ENCODE measurements at places on chromosomes 2 and 18.

DNA sequence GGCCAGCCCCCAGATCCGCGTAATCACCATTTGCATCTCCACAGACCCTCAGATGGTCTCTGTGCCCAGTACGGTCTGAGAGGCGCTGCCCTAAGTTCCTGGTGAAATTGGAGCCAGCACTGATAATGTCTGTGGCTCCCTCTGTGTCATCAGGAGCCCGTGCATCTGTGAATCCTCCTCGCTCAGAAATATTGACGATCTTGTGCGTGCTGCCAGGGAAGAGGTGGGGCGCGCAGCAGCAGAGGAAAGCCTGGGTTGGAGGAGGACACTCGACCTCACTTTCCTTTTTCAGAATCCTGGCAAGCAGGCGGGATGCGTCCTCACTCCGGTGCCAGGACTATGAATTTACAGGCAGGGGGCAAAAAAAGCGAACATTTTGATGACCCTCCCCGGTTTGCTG, 686.1 kb upstream of the SALL3 start:
- no peak for DNase-seq

- no peak for DNase-seq
Observed at GRCh38 chr2:73217826-73218225, 3.8 kb downstream of the SMYD5 start.

- DNase-seq: peak; percentile 48
Observed at GRCh38 chr18:13136056-13136903, 82.3 kb upstream of the LDLRAD4 start.

DNA sequence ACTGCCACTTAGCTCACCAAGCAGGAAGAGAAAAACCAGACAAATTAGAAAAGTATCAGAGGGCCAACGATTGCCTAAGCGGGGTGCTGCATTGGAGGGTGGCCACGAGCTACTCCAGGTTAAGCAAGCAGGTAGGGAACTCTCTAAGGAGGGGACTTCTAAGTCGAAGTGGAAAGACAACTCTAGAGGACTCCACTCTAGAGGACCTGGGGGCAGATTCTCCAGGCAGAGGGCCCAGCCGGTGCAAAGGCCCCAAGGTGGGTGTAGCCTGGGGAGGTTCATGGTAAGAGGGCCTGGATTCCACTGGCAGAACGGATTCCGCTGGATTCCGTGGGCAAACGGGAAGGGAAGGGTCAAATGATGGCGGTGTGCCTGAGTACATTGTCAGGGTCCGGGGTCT, 12.7 kb downstream of the FBLN7 start:
- DNase-seq: no peak

- no peak for DNase-seq
Observed at GRCh38 chr2:32938934-32939333, 7.8 kb upstream of the LTBP1 start.

DNA sequence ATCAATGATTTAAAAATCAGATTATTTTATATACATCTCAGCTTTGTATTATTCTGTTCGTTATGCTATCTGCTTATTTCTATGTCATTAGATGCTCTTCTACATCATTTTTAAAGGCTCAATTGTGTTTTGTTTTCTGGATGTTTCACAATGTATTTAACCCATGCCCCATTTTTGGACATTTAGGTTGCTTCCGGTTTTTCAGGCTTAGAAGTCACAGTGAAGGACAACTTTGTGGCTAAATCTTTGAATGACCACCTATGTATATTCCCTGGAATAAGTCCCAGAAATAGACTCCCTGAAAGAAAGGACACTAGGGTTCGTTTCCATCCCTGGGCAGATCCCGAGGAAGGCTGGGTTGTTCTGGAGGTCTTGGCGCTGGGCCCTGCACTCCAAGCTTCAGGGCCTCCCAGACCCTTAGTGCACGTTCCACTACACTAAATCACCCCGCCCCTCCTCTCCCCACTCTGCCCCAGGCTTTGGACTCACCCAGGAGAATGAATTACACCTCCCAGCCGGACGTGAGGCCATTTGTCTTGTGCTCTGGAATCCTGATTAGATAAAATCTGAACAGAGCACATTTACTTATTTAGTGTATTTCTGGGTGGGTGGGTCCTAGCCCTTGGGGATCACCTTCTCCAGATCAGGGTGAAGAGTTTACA, 188.2 kb downstream of the ZFP36L2 start:
- DNase-seq: no peak

GRCh38 chr2:219998714-219999227, 371.3 kb downstream of the SLC4A3 start:
- DNase-seq: no peak

GRCh38 chr2:94769733-94770132, 101.5 kb upstream of the TEKT4 start:
- no peak for DNase-seq

DNA sequence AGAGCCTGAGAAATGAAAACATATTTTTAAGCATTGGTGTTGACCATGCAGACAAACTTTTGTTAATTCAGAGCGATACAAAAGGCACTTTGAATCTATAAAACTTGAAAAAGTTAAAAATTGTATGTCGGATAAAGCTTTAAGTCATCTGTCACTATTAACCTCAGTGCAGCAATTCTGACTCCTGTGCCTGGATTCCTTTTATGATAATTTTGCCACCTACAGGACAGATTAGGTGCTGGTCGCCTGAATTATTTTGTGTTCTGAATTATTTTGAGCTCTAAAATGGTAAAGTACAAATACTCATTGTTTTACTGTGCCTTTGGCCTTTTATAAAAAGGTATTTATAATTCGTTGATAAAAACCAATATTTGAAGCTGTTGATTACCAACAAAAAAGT, 19.4 kb upstream of the RNF138 start:
- DNase-seq: no peak

- no peak for DNase-seq
Observed at GRCh38 chr2:23169896-23170295, 215.1 kb upstream of the KLHL29 start.

DNA sequence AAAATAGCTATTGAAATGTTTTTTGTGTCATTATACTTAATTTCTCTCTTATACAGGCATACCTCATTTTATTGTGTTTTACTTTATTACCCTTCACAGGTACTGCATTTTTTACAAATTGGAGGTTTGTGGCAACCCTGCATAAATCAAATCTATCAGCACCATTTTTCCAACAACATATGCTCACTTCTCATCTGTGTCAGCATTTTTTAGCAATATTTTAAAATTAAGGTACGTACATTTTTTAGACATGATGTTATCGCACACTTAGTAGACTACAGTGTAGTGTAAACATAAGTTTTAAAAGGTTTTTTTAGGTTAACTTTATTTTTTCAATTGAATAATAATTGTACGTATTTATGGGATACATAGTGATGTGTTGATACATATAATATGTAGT, 30.8 kb upstream of the RALBP1 start:
- no peak for DNase-seq

DNA sequence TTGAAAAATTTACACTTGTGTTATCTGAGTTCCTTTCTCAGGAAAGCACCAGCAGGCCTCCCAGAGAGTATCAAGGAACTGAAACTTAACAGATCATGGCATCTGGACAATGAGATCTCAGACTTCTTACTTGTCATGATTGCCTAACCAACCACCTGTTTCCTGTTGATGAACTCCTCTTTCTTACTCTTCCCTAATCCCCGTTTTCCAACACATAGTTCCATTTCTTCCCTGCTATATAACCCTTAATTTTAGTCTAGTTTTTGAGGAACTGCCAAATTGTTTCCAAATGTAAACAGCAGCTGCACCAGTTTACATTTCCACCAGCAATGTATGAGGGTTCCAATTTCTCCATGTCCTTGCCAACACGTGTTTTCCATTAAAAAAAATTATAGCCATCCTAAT, 6.1 kb upstream of the FAM171B start:
- no peak for DNase-seq

DNA sequence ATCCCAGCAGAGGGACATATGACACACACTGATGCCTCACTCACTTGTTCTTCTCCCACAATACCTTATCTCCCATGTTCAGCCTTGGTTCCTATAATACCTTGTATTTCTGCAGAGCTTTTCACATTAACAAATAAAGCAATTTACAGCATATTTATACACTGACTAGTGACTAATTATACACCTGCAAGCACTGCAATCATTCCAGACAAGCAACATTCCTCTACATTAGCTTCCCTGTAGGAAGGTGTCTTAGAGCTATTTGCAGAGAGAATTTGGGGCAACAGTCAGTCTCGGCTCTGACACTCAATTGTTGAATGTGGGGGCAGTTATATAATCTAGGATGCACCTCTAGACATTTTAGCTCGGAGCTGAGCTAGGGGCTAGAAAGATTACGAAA, 9.5 kb upstream of the INSIG2 start:
- no peak for DNase-seq

- DNase-seq: peak; percentile 50
Observed at GRCh38 chr2:12168791-12169388, 422.5 kb downstream of the LPIN1 start.

GRCh38 chr2:127149384-127149783, 42.4 kb upstream of the BIN1 start:
- DNase-seq: no peak

DNA sequence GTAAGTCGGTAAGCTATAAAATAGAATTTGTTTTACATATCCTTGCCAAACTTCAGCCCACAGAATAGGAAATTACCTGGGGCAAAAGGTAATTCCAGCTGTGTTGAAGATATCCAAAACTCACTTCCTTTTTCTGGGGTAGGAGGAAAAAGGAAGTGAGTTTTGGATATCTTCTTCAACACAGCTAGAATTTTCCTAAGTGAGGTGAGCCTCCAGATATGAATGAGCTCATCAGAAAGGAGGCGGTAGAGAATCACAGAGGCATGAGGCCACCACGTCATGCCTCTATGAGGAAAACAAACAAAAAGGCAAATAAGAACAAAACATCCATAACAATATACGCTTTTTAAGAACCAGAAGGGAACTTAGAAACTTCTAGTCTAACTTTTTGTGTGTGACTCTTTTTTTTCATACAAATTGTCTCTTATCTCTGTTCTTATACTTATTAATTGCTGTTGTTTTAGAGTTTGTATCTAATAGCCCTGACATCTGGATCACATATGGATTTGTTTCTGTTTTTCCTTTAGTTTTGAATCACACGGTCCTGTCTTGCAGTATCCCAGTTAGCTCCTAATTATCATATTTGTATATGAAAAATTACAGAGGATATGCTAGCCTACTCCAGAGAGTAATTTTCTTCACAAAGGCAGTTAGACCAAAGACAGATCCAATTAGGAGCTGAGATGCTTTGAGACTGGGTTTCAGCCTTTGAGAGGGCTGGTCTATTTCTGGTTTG, 104.5 kb downstream of the RBM43 start:
- no peak for DNase-seq

- DNase-seq: no peak
Observed at GRCh38 chr2:159044804-159045286, 76.4 kb downstream of the TANC1 start.

DNA sequence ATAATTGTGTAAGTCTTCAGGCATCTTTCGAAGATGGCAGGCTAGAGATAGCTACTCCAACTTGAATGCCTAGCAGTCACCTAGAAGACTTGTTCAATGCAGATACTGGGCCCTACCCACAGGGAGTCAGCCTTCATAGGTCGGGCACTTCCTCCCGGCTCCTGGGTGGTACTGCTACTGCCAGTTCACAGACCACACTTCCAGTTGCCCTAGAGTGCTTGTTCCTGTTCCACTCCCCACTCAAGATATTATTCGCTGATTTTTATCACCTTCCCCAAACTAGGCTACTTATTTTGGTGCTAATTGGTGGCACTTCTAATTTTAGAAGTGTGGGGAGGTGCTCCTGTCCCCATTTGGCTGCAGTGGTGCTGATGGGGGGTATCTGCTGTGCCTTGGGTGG, 34.2 kb downstream of the INPP4A start:
- no peak for DNase-seq

- no peak for DNase-seq
Observed at GRCh38 chr2:22748909-22749308, 636.1 kb upstream of the KLHL29 start.

- no peak for DNase-seq
Observed at GRCh38 chr2:30385327-30385726, 61.7 kb upstream of the LCLAT1 start.

DNA sequence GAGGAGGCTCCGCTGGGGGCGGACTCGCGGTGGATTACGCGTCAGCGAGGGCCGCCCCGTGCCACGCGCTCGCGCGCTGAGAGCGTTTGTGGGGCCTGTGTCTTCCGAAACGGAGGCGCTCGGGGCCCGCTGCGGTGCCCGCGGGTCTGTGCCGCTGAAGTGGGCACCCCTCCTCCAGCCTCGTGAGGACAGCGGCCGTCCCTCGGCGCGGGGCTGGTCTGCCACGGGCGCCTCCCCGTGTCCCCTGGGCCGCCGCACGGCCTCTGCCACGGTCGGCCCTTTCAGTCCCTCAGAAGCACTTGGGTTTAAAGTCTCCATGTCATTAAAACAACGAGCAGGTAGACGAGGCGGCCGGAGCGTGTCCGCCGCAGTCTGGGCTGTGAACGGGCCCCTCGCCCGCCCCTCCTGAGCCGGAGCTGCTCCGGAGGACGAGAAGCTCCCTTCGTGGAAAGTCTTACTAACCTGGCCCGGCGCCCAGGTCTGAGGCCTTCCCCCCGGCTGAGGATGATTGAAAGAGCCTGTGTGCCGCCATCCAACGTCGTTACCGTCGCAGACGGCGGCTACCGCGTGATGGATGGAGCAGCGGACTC, 97.6 kb downstream of the NFATC1 start:
- no peak for DNase-seq
